ENCODE measurements at places on chromosomes 11 and 22.

DNA sequence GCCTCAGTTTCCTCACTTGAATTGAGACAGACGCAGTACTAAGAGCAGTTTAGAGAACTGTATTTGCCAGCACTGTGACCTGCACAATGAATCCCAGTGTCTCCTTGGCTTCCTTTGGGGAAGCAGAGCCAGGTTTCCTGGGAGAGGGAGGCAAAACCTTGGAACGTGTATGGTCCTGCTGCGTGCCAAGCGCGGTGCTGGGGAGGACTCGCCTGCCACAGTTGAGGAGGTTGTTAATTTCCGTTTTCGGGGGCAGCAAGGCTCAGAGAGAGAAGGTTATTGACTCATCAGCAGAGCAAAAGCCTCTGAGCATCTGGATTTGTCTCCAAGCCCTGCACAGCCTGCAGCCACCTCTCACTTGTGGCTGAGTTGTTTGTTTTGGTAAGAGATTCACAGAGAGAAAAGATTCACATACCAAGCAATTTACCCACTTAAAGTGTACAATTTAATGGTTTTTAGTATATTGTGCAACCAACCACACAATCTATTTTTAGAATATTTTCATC is 10.8 kb downstream of the SYT12 start:
- DNase-seq, result no peak

DNA sequence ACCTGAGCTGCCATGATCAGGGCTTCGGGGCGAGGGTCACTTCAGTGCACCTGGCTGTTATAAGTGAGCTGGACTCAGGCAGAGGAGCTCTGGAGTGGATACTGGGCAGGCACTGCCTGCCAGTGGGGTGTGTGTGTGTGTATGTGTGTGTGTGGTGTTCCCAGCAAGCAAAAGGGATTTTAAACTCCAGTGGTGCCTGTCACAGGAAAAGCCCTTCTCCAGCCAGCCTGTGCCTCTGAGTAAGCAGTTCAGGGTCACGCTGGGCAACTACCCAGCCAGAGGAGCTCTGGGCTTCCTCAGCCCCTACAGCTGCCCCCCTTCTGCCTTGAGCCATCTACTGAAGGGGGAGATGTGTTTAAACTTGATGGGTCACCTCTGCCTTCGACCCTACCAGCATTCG is 109.0 kb downstream of the OSBP2 start:
- DNase-seq, result no peak

GRCh38 chr11:3215346-3216026 is 3.1 kb downstream of the MRGPRG start:
- no peak for DNase-seq

DNA sequence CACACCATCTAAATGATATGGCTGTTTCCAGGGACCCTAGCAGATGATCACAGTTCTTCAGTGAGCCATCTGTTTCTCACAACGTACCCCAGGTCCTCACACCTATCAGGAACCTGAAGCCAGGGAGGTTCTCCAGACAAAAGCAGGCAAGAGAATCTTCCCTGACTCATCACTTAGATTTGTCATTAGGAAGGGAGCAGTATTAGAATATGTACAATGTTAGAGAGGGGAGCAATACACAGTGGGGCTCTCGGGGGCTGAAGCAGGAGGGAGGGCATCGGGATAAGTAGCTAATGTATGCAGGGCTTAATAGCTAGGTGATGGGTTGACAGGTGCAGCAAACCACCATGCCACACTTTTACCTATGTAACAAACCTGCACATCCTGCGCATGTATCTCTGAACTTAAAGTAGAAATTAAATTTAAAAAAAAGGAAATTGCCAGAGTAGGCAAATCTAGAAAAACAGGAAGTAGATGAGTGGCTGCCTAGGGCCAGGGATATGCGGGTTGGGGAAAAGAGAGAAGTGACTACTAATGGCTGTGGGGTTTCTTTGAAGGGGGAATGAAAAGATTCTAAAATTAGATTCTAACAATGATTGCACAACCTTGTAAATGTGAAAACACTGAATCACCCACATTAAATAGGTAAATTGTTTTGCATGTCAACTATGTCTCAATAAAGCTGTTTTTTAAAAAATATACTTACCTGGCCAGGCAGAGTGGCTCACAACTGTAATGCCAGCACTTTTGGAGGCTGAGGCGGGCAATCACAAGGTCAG is 14.4 kb downstream of the C22orf42 start:
- no peak for DNase-seq

DNA sequence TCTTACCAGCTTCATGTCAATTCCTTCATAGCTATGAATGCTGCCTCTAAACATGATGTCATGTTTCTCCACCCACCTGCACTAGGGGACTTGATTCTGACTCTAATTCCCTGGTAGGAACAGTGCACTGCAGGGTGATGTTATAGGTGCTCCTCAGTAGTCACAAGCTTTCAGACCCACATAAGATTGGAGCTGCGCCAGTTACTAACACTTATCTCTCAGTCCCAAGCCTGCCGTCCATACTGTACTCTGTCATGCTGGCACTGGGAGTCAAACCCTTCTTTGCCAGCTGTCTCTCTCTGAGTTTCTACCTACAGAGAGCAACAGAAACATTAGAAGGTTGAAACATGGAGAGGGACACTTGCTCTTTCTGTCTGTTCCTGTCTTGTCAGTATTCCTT is 5.5 kb downstream of the OR56A1 start:
- DNase-seq, result no peak

DNA sequence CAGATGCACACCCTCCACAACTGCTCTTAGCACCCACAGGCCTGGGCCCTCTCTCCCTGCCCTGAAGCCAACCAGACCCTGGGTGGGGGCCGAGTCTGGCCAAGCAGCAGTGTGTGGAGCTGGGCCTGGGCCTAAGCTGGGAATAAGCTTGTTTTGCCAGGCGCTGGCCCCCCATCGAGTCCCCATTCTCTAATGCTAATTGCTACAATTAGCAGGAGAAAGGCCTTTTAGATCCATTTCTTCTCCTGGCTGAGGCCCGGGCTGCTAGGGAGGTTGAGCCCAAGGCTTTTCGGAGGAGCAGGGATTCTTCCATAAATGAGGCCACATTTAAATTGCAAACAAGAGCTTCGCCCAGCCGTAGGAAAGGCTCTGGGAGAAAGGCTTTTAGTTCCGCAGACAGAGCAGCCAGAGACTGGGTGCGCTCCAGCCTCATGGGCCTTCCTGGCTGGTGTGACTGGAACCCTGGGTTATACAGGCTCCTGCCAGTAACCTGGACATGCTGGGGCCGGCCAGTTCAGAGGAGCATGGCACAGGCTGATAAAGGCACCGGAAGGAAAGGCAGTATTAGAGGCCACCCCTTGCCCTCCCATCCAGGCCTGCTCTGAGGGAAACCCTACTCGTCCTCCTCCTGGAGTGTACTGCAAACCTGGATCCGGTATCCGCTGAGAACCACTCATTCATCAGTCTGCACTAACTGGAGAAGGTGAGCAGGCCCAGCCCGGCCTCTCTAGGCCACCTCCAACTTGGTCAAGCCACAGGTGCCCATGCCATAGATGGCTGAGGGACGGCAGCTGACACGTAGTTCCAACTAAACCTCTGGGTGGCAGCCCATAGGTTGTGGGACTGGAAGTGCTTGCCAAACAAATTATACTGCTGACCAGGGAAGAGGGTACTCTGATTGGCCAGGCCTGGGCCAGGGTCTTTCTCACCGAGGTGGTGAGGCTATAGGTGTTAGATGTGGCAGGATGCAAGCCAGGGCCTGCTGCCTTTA is 6.2 kb downstream of the KCNQ1OT1 start:
- DNase-seq, result no peak

DNA sequence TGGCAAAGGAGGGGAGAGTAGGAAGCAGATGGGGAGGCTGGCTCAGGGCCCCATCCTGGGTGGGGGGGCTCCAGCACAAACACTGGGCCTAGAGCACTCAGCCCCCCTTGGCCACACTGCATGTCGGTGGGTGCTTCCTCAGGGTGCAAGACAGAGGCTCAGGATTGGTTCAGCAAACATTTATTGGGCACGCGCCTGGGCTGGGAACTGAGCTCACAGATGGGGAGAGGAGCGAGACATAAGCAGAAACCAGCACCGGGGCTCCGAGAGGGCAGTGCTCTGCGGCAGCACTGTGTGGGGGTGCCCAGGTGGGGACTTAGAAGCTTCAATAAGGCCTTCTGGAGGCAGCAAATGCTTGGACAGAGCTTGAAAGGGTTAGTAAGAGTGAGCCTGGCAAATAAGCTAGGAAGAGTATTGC is 12.1 kb upstream of the EHD1 start:
- DNase-seq, result no peak

DNA sequence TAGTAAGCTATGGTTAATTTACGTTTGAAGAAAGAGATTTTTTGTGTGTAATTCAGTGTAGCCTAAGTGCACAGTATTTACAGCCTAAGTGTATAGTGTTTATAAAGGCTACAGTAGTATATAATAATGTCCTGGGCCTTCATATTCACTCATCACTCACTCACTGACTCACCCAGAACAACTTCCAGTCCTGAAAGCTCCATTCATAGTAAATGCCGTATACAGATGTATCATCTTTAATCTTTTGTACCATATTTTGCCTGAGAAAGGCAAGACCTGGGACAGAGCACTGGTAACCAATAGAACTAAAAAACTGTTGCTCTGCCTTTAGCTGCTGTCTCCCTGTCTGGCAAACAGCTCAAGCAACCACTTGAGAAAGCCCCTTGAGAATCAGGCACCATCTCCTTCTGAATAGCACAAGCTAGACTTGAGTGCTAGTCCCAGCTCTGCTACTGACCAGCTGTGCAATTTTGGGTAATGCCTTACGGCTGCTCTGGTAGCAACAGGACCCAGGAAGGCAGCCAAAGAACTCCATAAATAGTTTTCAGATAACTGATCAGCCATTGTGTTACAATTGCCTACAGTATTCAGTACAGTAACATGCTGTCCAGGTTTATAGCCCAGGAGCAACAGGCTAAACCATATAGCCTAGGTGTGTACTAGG is 131.3 kb downstream of the KCNC1 start:
- DNase-seq, result no peak

GRCh38 chr11:17840101-17840548 is 105.5 kb downstream of the KCNC1 start:
- DNase-seq, result no peak

DNA sequence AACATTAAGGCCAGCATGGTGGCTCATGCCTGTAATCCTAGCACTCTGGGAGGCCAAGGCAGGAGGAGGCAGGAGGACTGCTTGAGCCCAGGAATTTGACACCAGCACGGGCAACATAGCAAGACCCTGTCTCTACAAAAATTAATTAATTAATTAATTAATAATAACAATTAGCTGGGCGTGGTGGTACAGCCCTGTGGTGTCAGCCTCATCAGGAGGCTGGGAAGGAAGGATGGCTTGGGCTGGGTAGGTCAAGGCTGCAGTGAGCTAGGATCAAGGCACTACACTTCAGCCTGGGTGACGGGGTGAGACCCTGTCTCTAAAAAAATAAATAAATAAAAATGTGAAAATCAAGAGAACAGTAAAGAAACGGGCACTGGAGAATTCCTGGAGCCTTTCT is 1.4 kb downstream of the ARFGAP3 start:
- no peak for DNase-seq

DNA sequence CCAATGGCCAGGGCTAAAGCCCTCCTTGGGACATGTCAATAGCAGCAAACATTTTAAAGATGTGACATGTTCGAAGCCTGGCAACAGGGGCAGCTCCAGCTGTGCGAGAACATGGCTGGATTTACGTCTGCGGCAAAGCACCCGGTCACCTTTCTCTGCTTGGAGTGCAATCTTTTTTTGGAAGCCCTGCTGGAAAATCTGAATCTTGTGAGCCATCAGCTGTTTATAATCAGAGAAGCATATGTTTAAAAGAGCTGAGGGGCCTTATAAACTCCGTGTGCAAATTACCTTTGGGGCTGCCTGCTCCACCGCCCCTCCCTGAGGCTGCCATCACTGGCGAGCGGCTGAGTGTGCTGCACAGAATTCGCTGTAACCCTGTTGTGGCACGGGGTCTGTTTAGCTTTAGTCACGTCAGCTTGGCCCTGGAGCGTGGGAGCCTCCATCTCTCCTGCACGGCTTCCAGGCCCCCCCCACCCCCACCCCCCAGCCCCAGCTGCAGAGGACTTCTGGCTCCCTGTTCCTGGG is 9.0 kb upstream of the KCNQ1OT1 start:
- DNase-seq, result no peak

DNA sequence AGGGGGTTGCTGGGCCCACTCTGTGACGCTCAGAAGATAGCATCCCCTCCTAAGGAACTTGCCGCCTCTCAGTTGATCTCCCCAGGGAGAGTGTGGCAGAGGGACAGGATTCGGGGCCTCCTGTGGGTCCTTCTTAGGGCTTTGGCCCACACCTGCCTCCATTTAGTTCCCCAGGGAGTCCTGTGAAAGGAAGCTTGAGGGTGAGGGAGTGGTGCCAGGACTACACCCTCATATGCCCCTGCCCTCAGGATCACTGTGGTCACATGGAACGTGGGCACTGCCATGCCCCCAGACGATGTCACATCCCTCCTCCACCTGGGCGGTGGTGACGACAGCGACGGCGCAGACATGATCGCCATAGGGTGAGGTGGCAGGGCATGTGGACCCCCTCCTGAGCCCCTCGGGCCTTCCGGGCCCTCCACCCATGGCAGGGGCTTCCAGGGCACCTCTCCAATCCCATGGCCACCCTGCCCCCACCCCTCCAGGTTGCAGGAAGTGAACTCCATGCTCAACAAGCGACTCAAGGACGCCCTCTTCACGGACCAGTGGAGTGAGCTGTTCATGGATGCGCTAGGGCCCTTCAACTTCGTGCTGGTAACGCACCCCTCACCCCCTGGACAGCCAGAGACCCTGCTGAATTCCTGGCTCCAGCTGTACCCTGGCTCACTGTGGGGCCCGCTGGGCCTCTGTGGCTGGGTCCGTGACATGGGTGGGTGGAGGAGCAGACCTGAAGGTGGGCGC is 3.5 kb downstream of the INPP5J start:
- no peak for DNase-seq
